Fibroblast of lung (primary cell): ENCODE measurements at places on chromosomes 5 and 9.

DNA sequence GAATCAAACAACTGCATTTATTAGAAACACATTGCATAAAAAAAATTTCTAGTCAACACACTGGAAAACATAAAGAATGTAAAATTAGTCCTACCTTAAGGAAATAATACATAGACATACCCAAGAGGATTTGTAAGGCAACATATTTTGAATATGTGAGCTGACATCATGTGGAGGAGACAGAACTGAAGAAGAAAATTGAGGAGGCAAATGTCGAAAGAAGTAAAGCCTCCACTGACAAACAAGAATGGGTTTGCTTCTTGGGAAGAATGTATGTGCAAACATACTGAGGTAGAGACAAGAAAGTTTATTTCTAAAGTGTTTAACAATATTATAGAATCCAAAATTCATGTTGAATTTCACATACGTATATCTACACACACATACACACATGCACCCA lies 363.0 kb upstream of the PDE4D start:
- no peak overlapping the region for H3K4me3 ChIP-seq
- H3K27ac ChIP-seq, result no peak overlapping the region
- no peaks in the 10 kb centered on the region for H3K27me3 ChIP-seq
- no peaks in the 10 kb centered on the region for H3K36me3 ChIP-seq
- no peak for DNase-seq

DNA sequence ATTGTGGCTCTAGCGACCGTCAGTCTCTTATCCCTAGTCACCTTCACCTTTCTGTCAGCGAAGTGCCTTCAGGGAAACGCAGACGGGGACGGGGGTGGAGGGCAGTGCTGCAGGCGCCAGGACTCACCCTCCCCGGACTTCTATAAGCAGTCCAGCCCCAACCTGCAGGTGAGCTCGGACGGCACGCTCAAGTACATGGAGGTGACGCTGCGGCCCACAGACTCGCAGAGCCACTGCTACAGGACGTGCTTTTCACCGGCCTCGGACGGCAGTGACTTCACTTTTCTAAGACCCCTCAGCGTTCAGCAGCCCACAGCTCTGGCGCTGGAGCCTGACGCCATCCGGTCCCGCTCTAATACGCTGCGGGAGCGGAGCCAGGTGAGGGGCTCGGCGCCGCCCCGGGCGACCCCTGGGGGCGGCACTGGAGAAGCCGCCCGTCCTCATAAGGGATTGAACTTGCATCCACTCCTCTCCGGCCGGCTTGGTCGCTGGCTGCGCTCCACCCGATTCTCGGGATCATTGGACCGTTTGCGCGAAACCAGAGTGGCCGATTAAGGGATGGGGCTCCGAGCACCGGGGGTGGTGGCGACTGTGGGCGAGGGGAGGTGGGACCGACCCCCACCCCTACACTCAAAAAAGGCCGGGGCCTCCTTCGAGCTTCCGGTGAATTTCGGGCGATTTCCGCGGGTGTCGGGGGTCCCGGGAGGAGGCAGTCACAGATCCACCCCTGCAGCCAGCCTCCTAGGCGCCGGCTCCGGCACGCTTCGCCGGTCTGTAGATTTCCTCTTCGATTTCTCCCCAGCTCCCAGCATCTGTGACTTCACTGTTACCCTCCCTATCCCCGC lies 2.7 kb downstream of the PCDHGC5 start:
- peaks cover 25% of the 10 kb centered on the region for H3K4me1 ChIP-seq
- no peak overlapping the region for H3K4me3 ChIP-seq
- H3K36me3 ChIP-seq, result peaks cover 18% of the 10 kb centered on the region
- DNase-seq, result no peak
- no peaks in the 10 kb centered on the region for H3K27me3 ChIP-seq

- H3K36me3 ChIP-seq, result no peaks in the 10 kb centered on the region
- H3K27me3 ChIP-seq, result no peaks in the 10 kb centered on the region
- no peak for DNase-seq
- H3K4me3 ChIP-seq, result no peak overlapping the region
Observed at GRCh38 chr5:92041206-92041605, 658.1 kb upstream of the ARRDC3 start.

GRCh38 chr5:130710596-130710995 lies 454.5 kb downstream of the HINT1 start:
- H3K4me1 ChIP-seq, result no peaks in the 10 kb centered on the region
- no peaks in the 10 kb centered on the region for H3K36me3 ChIP-seq
- DNase-seq, result peak; percentile 84
- H3K27me3 ChIP-seq, result no peaks in the 10 kb centered on the region
- H3K4me3 ChIP-seq, result no peak overlapping the region
- no peak overlapping the region for H3K27ac ChIP-seq

GRCh38 chr5:146016764-146017484 lies 80.5 kb downstream of the SH3RF2 start:
- DNase-seq, result no peak
- no peaks in the 10 kb centered on the region for H3K27me3 ChIP-seq
- no peaks in the 10 kb centered on the region for H3K36me3 ChIP-seq

DNA sequence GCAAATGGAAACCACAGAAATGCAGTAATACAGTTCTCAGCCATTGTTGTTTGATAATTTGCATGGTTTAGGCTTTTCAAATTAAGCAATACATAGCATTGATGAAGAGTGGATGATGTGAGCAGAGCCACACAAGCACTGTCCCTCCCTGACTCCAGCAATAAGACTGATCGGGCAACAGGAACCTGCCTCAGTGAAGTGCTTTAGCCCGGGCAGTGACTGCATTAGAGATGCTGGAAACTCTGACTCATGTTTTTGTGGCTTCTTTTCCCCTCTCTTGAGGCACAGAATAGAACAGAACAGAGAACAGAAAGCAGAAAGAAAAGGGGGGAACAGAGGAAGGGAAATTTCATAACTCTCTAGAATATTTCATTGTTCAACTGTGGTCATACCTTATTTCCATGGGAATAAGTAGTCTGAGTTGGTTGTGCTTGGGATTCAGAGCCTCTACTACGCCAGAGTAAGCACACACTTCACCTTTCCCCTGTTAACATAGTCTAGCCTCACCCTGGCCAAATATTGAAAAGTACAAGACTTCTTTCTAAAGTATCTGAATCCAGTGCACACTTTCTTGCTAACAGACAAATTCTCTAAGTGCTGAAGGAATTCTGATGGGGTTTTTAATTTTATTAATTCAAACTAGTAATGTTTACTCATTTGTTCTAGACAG lies 164.8 kb upstream of the VCAN start:
- no peaks in the 10 kb centered on the region for H3K36me3 ChIP-seq
- DNase-seq, result peak; percentile 96
- H3K4me3 ChIP-seq, result no peak overlapping the region
- H3K27ac ChIP-seq, result peak overlapping the region; percentile 0
- no peaks in the 10 kb centered on the region for H3K27me3 ChIP-seq
- peaks cover 3% of the 10 kb centered on the region for H3K4me1 ChIP-seq

DNA sequence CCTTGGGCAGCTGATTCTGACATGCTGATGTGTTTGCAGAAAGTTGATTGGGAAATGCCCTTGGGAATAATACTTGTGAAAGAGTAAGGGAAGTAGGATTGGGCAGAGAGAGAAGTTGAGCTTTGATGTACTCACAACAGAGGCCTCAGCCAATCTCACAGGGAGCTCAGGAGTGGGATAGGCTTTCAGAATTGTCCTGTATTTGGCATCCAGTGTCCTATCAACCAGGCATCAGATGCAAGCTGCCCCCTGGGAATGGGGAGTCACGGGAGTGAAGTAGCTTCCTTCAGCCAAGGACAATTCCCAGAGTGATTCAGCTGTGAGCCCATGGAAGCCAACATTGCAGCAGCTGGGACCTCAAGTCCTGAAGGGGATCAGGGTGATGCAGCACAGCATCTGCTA lies 39.6 kb downstream of the DMAC1 start:
- H3K4me1 ChIP-seq, result no peaks in the 10 kb centered on the region
- no peak overlapping the region for H3K27ac ChIP-seq
- H3K4me3 ChIP-seq, result no peak overlapping the region
- H3K36me3 ChIP-seq, result no peaks in the 10 kb centered on the region
- DNase-seq, result peak; percentile 34

DNA sequence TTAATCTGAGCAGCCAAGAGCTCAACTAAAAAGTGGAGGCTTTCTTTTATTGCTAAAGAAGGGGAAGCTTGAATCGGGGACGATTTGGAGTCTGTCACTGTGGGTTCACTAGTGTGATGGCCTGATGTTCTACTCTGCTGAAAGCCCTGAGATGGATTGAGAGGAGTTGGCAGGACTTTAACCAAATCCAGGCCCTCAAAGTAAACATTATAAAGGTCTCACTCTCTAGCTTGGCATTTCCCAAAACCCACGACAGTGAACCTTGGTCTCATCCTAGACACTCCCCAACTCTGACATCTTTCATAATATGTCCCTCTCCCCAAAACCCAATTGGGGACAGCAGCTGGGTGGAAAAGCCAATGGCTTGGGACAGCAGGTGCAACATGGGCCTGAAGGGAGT lies 32.7 kb downstream of the TMOD1 start:
- H3K27me3 ChIP-seq, result no peaks in the 10 kb centered on the region
- H3K4me1 ChIP-seq, result no peaks in the 10 kb centered on the region
- no peak overlapping the region for H3K4me3 ChIP-seq
- no peak overlapping the region for H3K27ac ChIP-seq

DNA sequence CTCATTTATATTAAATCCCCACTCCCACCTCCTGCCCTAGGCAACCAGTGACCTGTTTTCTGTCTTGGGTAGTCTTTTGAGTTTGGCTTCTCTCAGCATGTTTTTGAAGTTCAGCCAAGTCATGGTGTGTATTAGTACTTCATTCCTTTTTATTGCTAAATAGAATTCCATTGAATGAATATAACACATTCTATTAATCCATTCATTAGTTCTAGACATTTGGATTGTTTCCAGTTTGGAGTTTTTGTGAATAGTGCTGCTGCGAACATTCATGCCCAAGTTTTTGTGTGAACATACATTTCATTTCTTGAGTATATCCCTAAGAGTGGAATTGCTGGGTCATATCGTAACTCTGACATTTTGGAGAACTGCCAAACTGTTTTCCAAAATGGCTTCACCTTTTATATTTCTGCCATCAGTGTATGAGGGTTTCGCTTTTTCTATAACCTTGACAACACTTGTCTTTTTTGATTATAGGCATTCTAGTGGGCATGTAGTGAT lies 2.7 kb downstream of the ZNF346 start:
- no peaks in the 10 kb centered on the region for H3K27me3 ChIP-seq
- H3K36me3 ChIP-seq, result no peaks in the 10 kb centered on the region
- H3K4me1 ChIP-seq, result peaks cover 2% of the 10 kb centered on the region
- peak; percentile 18 for DNase-seq

DNA sequence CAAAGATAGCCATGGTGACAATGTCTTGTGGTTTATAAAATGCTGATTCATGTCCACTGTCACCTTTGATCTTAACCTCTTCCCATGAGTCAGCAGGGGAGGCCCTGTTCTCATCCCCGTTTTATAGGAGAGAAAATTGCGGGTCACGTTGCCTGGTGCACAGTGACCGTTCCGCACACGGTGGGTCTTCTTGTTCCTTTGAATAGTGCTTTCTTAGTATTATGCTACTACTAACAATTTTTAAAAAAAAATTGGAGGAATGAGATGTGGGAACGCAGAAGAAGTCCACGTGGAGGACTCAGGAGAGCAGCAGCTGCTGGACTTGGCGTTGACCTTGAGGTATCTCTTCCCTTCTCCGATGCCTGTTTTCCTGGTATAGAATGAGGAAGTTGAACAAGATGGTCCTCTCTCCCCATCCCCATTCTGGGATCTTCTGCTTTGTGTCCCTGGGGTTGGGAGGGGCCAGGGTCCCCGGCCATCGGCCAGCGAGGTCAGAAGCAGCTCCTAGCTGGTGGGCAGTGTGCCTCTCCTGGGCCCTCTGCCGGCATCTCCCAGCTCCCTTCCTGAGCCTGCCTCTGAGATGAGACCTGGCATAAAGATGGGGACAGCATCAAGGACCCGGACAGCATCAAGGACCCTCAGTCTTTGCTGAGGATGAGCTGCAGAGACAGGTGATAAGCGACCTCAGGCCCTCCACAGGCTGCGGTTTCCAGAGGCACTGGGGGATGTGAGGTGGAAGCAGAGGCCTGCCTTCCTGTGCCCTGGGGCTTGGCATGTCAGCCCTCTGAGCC lies 143.9 kb downstream of the C9orf50 start:
- no peak overlapping the region for H3K27ac ChIP-seq
- no peak overlapping the region for H3K4me3 ChIP-seq
- H3K36me3 ChIP-seq, result no peaks in the 10 kb centered on the region
- H3K27me3 ChIP-seq, result no peaks in the 10 kb centered on the region
- peaks cover 17% of the 10 kb centered on the region for H3K4me1 ChIP-seq

DNA sequence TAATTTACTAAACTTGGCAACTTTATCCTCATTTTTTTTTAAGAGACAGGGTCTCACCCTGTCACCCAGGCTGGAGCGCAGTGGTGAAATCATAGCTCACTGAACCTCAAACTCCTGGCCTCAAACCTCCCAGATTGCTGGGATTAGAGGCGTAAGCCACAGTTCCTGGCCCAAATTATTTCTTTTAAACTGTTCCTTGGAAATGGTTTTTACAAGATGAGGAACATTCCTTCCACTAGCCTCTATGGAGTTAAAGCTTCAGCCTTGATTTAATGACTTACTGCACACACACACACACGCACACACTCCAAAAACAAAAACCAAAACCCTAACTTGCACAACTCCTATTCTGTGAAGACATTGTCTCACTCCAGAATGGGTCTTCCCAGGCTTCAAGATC lies 77.2 kb upstream of the TARS1 start:
- H3K27ac ChIP-seq, result no peak overlapping the region
- H3K4me3 ChIP-seq, result no peak overlapping the region
- H3K4me1 ChIP-seq, result no peaks in the 10 kb centered on the region
- no peak for DNase-seq
- H3K27me3 ChIP-seq, result no peaks in the 10 kb centered on the region

DNA sequence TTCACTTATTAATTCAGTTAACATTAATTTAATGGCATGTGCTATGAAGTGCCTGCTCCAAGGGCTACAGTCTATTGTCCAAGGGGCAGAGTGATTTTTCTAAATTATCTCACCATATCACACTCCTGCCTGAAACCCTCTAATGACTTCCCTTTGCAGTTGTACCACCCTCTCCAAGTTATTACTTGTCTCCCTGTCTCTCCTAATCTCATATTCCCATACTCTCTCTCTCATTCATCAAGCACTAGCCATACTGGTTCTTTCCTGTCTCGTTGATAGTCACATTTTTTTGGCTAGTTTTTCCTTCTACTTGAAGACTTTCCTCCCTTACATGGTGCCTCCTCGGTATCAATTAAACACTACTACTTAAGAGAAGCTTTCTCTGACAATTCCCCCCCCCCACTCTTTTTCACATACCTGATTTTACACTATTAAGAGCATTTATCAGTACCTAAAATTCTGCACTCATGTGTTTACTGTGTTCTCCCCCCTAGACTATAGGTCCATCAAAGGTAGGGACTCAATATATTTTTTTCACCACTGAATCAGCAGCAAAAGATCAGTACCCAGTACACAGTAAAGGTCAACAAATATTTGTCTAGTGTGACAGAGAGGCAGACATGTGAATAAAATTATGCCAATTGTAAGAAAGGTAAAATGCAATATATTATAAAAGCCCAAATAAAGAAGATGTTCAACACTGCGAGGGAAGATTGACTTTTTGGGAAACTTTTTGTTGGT lies 19.0 kb downstream of the RICTOR start:
- DNase-seq, result no peak
- H3K27ac ChIP-seq, result no peak overlapping the region
- H3K36me3 ChIP-seq, result no peaks in the 10 kb centered on the region
- H3K4me1 ChIP-seq, result no peaks in the 10 kb centered on the region
- no peak overlapping the region for H3K4me3 ChIP-seq
